ENCODE measurements at places on chromosomes 7 and 10.

DNA sequence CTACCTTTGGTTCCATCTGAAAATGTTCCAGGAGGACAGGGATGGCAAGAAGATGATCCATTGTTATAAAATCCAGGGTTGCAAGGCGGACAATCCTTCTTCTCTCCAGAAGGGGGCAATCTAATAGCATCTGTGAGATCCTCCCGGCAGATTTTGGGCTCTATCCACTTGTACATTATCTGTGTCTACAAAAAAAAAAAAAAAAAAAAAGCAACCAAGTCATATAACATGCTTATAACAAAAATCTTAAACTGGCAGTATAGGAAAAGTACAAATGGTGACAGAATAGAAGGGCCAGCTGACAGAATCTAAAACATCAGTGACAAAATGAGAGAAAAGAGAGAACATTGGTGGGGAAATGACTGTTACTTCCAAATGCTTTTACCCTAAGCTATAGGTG lies 132.7 kb downstream of the ELAPOR2 start:
- peak; percentile 9 for DNase-seq

DNA sequence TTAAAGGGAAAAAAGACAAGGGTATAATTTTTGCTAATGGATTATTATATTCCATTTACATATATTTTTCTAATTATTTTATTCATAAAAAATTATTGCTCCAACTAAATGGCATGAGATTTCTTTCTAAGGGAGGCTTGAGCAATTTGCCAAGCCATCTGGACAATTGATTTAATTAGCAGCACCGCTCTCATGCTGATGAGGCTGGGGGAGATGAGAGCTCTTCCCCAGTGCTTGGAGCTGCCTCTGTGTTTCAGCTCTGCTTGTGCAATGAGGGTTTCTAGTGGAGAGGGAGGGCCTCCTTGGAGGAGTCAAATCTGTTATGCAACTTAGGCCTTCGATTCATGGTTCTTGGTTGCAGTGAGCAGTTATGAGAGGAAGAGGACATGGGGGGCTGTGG lies 574.3 kb downstream of the TCERG1L start:
- DNase-seq, result no peak

- no peak for DNase-seq
Measured at GRCh38 chr10:67665491-67665890, 30.5 kb downstream of the CTNNA3 start.

- DNase-seq, result no peak
Measured at GRCh38 chr7:43877968-43878864, 8.9 kb upstream of the MRPS24 start.

DNA sequence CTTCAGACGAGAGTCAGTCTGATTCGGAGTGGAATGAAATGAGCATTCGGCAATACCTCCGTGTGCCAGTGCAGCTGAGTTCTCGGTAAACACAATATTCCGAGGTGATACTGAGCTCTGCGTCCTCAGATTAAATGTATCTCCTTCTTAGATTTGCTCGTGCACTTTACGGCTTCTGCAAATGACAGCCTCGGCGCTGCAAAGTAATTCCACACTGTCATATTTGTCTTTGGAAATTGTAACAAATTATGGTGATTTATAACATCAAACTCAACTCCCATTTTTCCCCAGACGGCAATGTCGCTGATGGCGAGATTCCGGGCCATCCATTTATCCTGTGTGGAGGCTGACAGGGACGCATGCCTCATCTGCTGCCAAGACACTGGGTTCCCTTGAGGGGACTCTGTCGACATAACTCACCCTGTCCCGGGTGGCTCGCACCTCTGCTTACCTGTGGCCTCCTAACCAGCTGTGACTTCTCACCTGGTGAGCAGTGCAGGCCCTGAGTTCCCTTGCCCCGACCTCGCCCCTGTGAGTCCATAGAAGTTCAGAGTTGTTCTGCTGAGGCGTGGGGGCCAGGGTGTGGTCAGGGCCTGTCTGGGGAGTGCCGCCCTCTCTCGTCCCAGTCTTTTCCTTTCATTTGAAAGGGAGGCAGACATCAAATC lies 201.9 kb downstream of the ADARB2 start:
- DNase-seq, result no peak

- DNase-seq, result peak; percentile 24
Measured at GRCh38 chr7:141697211-141697871, 4.6 kb downstream of the DENND11 start.

- no peak for DNase-seq
Measured at GRCh38 chr10:61136139-61136538, 192.2 kb upstream of the RHOBTB1 start.

DNA sequence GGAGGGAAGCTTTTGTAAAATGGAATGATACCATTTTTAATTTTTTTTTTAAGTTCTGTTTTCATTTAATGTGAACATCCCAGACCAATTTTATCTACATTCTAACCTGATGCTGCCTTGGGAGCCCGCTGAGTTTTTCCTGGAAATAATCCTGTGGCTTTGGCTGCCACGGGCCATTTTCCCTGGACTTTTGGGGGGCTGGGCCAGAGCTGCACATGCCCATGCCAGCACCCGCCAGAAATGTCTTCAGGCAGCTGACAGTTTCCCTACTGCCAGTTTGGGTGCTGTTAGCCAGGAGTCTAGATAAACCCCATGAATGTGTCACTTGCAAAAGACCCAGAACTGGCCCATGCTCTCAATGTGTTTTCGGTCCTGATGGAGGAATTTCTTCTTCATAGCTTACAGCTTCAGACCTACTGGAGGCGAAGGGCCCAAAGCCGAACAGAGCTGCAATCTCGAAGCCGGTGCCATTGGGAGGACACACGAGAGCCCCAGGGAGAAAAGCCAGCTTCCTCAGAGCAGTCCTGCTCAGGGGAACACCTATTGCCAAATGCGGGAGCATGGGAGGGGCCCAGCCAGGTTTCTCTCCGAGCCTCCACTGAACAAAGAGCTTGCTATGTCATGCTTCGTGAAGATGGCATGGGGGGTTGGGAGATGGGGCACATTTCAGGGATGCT lies 444.2 kb upstream of the MKI67 start:
- DNase-seq, result no peak

DNA sequence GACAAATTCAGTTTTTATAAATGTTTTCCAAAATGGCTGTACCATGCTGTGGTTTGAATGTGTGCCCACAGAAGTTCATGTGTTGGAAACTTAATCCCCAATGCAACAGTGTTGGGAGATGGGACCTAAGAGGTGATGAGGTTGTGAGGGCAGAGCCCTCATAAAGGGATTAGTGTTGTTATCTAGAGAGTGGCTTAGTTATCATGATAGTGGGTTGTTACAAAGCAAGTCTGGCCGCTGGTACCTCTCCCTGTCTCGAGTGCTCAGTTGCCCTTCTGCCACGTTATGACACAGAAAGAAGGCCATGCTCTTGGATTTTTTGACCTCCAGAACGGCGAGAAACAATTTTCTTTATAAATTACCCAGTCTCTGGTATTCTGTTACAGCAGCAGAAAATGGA lies 119.0 kb downstream of the BTAF1 start:
- no peak for DNase-seq

DNA sequence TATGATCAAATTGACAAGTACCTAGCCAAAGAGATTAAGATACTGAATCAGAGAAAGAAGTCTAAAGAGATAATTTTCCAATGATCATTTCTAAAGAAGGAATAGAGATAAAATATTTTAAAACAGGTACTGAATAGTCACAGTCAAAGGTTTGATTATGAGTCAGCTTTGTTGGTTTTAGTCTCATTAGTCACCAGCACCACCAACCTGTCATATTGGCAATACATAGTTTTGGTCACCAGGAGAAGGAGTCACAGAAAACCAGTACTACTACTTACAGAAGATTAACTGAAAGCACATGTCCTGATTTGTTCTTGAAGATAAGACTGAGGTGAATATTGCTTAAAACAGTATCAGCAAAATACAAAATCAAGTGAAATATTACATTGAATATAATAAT lies 34.6 kb downstream of the ZEB1 start:
- DNase-seq, result peak; percentile 15

DNA sequence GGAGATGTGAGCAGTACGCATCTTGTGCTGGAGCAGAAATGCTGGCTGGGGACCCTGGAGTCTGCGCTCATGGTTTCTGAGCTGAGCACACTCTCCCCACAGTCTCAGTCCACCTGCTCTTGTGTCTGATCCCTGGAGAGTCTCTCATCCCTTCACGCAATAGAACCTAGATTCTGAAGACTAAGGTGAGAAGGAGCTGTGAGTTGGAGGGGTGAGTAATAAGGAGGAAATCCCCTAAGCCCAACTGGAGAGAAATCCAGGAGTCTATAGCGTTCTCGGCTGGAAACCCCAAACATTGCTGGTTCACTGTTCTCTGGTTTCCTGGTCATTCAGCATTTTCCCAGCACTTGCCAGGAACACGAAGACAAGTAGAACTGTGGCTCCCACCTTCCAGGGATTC lies 68.3 kb upstream of the SMNDC1 start:
- DNase-seq, result no peak

GRCh38 chr10:126080879-126081411 lies 184.6 kb downstream of the FANK1 start:
- no peak for DNase-seq

DNA sequence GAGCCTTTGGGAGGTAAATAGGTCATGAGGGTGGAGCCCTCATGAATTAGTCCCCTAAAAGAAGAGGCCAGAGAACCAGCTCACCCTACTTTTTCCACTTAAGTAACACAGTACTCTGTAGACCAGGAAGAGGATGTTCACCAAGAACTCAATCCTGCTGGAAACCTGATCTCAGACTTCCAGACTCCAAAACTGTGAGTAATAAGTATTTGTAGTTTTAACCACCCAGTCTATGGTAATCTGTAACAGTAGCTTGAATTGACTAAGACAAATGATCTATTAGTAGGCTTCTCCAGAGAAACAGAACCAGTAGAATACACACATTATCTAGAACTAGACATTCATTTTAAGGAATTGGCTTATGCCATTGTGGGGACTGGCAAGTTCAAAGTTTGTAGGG lies 51.5 kb downstream of the ANKMY2 start:
- peak; percentile 16 for DNase-seq

- no peak for DNase-seq
Measured at GRCh38 chr7:20307119-20307518, 23.6 kb upstream of the ITGB8 start.

DNA sequence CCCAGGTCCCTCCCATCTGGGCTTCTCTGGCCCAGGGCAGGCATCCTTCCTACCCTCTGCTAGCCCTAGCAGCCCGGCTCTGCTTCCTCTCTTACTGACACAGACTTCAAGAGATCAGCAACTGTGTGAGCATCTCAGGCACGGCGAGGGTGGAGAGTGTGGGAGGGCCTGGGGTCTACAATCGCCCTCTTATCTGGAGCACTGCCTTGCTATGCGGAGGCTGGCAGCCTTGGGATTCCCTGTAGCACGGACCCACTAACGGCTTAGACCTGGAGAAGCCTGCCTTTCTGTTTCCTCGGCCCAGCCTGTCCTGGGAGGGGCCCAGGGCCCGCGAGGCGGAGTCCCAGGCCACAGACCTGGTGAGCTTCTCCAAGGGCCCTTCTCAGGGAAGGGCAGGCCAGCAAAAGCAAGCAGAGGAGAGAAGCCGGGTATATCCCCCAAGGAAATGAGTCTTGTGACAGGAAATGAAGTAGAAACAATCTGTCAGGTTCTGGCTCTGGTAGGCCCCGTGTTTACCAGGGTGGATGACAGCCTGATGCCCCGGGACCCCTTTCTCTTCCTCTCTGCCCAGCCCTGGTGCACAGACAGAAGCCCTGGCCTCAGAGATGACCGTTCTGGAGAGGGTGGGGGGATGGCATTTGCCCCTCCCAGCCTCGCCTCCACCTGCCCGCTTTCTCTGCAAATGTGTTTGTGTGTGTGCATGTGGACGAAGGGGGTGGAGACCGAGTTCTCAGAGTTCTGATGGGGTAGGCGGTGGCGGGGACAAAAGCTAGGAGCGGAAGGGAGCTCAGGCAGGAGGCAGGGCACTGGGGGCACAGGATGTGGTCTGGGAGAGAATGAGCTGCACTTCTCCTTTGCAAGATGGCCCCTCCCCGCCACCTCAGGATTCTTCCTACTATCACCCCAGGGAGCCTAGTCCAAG lies 2.5 kb downstream of the LRCH4 start:
- DNase-seq, result no peak

DNA sequence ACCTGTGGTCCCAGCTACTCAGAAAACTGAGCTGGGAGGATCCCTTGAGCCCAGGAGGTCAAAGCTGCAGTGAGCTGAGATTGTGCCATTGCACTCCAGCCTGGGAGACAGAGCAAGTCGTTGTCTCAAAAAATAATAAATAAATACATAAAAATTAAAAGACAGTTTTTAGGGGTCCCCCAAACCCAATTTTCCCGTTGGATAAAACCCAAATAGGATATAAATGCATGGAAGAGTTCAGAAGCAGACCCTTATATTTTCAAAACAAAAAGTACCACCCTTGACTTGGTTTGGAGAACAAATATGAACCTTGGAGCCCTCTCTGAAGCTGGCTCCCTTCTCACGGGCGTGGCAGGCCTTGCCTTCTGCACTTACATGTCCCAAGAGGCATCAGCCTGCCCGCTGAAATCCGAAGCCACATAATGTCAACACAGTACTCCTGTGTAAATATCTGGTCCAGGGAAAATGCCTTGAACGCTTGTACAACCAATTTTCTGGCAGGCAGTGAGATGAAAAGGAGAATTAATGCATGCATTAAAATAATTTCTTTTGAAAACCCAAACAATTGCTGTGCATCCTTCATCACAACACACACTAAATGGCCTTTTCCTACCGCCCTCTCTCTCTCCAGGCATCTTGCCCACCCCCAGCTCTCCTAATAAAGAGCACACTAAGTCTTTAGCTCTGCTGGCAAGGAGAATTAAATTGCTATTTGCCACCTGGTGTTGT lies 46.4 kb upstream of the PARD3 start:
- DNase-seq, result peak; percentile 22

DNA sequence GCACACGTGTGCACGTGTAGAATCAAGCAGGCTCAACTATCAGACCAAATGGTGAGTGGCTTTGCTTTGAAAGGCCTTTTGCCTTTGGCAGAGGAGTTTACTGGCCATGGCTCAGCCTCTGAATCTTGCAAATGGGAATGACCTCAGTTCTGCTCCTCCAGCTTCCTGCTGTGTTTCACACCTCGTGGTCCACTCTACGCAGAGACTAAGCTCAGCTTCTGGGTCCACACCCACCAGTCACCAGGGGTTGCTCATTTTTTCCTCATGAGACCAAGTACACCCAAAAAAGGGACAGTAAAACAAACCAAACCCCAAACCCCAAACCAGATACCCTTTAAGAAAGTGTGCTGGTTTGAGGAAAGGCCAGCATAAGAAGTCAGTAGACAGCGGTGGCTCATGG lies 236.4 kb downstream of the DNAJB6 start:
- DNase-seq, result no peak

- no peak for DNase-seq
Measured at GRCh38 chr10:60869652-60870415, 74.2 kb downstream of the RHOBTB1 start.

GRCh38 chr7:51352174-51353100 lies 35.8 kb upstream of the COBL start:
- DNase-seq, result no peak

- DNase-seq, result no peak
Measured at GRCh38 chr10:127991543-127992255, 84.8 kb downstream of the PTPRE start.

GRCh38 chr7:7765422-7765821 lies 47.0 kb upstream of the RPA3 start:
- no peak for DNase-seq

DNA sequence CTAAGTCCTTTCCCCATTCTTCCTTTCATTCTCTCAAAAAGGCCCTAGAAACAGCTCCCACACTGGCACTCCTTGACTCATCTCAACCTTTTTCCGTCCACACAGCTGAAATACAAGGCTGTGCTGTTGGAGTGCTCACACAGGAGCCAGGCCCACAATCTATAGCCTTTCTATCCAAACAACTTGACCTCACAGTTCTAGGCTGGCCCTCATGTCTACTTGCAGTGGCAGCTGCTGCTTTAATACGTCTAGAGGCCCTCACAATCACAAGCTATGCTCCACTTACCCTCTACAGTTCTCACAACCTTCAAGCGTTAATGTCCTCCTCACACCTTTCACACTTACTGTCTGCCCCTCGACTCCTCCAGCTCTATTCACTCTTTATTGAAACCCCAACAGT lies 12.0 kb upstream of the LRRC61 start:
- no peak for DNase-seq

All from skeletal muscle cell (primary cell).